T-cell (primary cell): ENCODE measurements at places on chromosomes 12 and 14. TPM values are rescaled to one million over a fixed set of nuclear protein-coding genes. Genes with fewer than 3 reads are reported as not detected.

Gene LBHD2
- total RNA-seq, result not detected

GRCh38 chr12:90111791-90112580, 403.3 kb upstream of the ATP2B1 start:
- no peak overlapping the region for H3K4me3 ChIP-seq
- no peaks in the 10 kb centered on the region for H3K27me3 ChIP-seq
- H3K27ac ChIP-seq, result no peak overlapping the region
- H3K36me3 ChIP-seq, result no peaks in the 10 kb centered on the region
- H3K4me1 ChIP-seq, result no peaks in the 10 kb centered on the region

DNA sequence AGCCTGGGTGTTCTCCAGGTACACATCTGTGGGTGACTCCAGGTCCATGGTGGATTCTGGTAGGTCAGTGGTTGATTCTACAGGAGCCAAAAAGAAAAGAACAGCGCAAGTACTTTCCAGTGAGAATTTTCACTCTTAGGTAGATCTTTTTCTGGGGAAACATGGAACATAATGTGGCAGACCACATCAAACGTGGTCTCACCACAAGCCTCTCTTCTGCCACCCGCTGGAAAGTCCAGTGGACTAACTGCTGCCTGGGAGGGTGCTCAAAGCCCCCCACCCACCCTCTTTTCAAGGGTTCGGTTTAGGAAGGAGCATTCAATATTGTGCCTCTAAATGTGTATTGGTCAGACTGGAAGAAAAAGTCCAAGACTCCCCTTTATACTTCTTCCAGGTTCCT, 36.1 kb upstream of the PRB2 start:
- H3K36me3 ChIP-seq, result no peaks in the 10 kb centered on the region
- DNase-seq, result no peak
- H3K4me3 ChIP-seq, result no peak overlapping the region
- H3K27me3 ChIP-seq, result no peaks in the 10 kb centered on the region
- no peaks in the 10 kb centered on the region for H3K4me1 ChIP-seq

Gene SDR9C7
- total RNA-seq, result not detected

Gene ACADS
- total RNA-seq, result 20.4 TPM

GRCh38 chr12:113314121-113314529, 20.8 kb downstream of the SLC8B1 start:
- no peak for DNase-seq
- no peaks in the 10 kb centered on the region for H3K27me3 ChIP-seq
- no peak overlapping the region for H3K4me3 ChIP-seq
- no peak overlapping the region for H3K27ac ChIP-seq

DNA sequence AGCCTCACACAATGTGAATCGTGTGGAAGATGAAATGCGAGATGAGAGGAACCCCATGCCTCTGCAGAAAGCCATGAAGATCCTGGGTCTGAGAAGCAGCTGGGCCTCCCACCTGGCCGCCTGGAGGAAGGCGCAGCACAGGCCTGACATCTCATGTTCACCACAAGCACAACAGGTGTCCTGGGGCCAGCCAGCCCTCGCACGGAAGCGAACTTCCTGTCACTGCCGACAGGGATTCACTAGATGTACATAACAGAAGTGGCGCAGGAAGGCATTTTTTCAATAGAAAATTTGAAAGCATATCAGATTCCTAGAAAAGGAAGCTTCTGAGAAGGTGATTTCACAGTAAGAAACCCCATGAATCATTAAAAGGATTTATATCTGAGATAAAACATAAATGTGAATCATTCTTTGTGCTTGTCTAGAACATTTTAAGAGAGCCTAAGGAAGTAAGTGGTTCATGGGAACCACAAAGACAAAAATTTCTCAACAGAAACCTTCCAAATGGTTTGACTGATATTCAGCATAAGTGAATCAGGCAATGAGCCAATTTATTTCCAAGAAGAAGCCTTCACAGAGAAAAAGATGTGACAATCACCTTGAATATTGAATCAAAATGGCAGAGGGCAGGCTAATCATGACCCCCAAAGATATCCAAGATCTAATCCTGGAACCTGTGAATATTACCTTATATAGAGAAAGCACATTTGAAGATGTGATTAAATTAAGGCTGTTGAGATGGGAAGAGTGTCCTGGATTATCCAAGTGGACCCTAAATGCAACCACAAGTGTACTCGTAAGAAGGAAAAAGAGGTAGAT, 311.9 kb downstream of the DUSP6 start:
- H3K4me3 ChIP-seq, result no peak overlapping the region
- no peaks in the 10 kb centered on the region for H3K27me3 ChIP-seq
- H3K36me3 ChIP-seq, result no peaks in the 10 kb centered on the region
- H3K4me1 ChIP-seq, result peaks cover 21% of the 10 kb centered on the region

Gene P3H3
- total RNA-seq, result 7.4 TPM

DNA sequence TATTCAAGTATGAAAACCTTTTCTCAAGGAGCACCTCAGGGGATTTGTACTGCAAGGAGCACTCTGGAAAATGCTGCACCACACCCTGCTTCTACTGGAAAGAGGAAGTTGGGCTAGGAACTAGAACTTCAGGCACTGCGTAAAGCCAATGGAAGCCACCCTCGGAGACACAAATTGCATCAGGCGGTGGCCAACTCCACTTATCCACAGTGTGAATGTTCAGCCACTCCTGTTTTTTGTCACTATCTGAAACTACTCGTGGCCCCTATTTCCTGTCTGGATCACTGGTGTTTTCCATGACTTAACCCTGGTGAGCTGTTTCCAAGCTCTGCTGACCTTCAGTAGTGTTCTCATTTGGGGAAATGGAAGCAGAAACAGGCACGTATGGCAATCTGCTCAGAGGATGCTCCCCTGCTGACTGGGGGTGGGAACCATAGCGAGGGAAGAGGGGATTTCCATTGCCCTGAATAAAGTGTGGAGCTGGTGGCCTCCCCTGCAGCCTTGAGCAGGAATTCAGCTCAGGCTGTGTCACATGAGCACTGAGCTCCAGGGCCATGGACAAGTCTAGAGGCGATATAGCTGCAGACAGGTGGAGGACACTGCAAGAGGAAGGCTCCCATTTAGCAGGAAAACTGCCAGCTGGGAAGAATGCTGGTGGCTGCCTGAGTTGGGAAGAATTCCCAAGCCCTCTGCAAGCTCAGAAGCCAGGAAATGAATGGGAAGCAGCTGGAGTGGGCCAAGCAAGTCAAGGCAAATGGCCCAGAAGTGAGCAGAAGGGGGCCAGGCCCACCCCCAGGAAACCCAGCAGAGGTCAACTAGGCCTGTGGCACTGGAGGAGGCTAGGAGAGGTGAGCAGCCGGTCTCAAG, 50.5 kb upstream of the RAP1B start:
- H3K4me3 ChIP-seq, result no peak overlapping the region
- H3K36me3 ChIP-seq, result no peaks in the 10 kb centered on the region
- H3K4me1 ChIP-seq, result peaks cover 5% of the 10 kb centered on the region
- DNase-seq, result no peak
- H3K27ac ChIP-seq, result no peak overlapping the region

DNA sequence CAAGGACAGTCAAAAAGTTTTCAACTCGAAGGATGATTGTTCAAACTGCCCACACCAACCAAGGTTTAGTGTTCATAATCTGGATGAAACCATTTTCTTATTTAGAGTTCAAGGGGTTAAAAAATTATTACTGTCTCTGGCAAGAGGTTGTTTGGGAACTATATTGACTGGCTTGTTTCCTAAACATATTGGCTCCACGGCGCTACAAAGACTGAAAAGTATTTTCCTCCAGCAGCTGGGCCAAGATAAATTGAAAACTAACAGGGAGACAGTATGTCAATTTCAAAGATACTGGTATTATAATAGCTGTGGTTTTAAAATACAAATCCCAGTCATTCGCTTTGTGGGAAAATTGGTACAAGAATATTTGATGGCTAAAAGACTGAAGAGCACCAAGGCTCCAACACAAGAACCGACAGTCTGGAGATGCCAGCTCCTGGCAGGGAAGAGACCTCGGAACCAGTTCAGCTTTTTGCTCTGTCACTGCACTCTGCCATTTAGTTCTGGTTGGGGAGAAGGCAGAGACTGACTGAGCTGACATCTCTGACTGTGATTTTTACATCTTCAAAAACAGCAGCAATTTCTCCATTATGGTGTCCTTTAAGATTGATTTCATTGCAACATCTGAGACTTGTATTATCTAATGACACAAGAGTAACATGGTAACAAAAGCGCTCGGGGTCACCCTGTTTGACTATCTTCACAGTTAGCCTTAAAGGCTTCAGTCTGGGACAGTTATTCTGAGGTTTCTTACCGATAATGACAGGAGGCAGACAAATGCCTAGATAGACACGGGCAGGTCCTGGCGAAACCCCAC, 62.0 kb downstream of the ST8SIA1 start:
- no peak overlapping the region for H3K4me3 ChIP-seq
- H3K4me1 ChIP-seq, result no peaks in the 10 kb centered on the region
- peaks cover 2% of the 10 kb centered on the region for H3K27me3 ChIP-seq
- no peak overlapping the region for H3K27ac ChIP-seq

- H3K36me3 ChIP-seq, result no peaks in the 10 kb centered on the region
- H3K4me1 ChIP-seq, result no peaks in the 10 kb centered on the region
- DNase-seq, result no peak
- no peaks in the 10 kb centered on the region for H3K27me3 ChIP-seq
- H3K4me3 ChIP-seq, result no peak overlapping the region
Measured at GRCh38 chr12:85147331-85147730, 111.2 kb downstream of the LRRIQ1 start.

DNA sequence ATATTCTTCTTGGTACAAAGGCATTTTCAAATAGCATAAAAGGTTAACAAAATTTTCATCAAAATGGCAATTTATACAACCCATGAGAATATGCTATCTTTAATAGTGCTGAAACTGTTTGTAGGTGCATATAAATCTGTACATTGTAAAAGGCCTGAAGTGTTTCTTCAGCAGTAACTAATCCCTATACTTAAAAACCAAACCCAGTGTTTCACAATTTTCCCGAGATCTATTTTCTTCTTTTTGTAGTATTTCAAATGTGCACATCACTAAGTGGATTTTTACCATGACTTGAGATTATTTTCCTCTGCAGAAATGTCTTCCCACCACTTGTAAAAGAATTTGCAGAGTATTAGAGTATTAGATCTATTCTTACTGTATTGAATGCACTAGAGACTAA, 76.5 kb downstream of the FERMT2 start:
- H3K27ac ChIP-seq, result no peak overlapping the region
- DNase-seq, result no peak

Gene CYP27B1
- total RNA-seq, result 1.2 TPM

Gene PIGH
- total RNA-seq, result 28.7 TPM

DNA sequence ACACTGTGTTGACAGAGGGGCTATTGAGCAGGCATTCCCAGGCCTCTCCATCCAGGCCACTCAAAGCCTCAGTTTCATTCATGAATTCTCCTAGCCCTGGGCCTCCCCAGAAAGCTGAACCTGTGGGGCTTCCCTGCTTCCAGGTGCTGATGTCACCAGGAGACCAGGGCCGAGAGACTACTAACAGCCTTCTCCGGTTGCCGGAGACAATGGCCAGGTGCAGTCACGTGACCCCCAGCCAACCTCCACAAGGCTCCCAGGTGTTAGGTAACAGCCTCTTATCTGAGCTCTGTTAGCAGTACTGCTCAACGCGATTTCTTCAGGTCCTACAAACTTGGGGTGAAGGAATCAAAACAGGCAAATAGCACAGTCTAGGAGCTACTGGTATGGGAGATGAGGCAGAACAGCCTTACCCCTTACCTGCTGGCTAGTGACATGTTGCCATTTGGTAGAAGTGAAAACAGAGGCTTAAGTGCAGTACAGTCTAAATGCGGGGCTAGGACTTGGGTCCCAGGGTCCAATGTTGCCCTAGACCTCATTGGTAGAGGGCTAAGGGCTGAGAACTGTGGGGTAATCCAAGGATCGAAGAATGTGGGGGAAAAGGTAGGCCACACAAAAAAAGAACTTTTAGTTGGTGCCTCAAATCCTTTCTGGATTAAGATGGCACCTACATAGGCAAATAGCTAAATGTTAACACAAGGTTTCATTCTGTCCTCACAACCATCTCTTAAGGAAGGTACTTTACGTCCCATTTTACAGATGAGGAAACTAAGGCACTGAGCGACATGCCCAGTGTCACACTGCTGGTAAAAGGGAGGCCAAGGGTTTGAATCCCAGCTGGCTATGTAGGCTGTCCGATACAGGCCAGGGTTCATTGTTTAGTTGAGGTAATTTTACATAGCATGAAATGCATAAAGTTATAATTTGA, 3.8 kb downstream of the CCDC88C start:
- peak; percentile 46 for DNase-seq
- peak overlapping the region; percentile 84 for H3K4me3 ChIP-seq
- peak overlapping the region; percentile 92 for H3K27ac ChIP-seq
- H3K4me1 ChIP-seq, result peaks cover 75% of the 10 kb centered on the region
- no peaks in the 10 kb centered on the region for H3K27me3 ChIP-seq

Gene ASCL1
- not detected for total RNA-seq

GRCh38 chr12:131027264-131027663, 73.6 kb downstream of the ADGRD1 start:
- no peaks in the 10 kb centered on the region for H3K4me1 ChIP-seq
- H3K4me3 ChIP-seq, result no peak overlapping the region
- H3K27ac ChIP-seq, result no peak overlapping the region
- H3K27me3 ChIP-seq, result no peaks in the 10 kb centered on the region
- DNase-seq, result no peak

- H3K36me3 ChIP-seq, result peaks cover 26% of the 10 kb centered on the region
- DNase-seq, result no peak
- peaks cover 23% of the 10 kb centered on the region for H3K4me1 ChIP-seq
- H3K27me3 ChIP-seq, result no peaks in the 10 kb centered on the region
- no peak overlapping the region for H3K27ac ChIP-seq
Measured at GRCh38 chr12:94284046-94284445, 135.7 kb downstream of the PLXNC1 start.

DNA sequence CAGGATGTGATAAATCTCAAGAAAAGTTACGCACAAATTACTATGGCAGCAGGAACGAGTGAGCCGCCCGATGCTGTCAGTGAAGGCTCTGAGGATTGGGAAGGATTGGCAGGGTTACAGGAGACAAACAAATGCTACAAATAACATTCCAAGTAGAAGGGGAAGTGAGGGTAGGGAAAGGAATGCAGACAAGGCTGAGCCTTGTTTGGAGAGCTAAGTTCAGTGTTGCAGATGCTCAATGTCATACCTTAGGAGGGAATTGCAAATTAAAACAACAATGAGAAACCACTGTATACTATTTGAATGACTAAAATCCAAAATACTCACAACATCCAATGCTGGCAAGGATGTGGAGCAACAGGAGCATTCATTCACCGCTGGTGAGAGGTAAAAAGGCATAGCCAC, 1.3 kb downstream of the CLEC9A start:
- H3K27me3 ChIP-seq, result peaks cover 11% of the 10 kb centered on the region
- H3K27ac ChIP-seq, result no peak overlapping the region
- no peaks in the 10 kb centered on the region for H3K4me1 ChIP-seq
- no peaks in the 10 kb centered on the region for H3K36me3 ChIP-seq
- no peak overlapping the region for H3K4me3 ChIP-seq

Gene KCNK10
- not detected for total RNA-seq

Gene MGAT2
- total RNA-seq, result 41.6 TPM

GRCh38 chr14:97277711-97278110, 480.5 kb downstream of the VRK1 start:
- H3K36me3 ChIP-seq, result no peaks in the 10 kb centered on the region
- no peak overlapping the region for H3K4me3 ChIP-seq
- H3K4me1 ChIP-seq, result peaks cover 12% of the 10 kb centered on the region
- no peak for DNase-seq
- H3K27ac ChIP-seq, result no peak overlapping the region
